HuH-7 (cell line): ENCODE measurements at places on chromosomes 1 and 21.

- DNase-seq: no peak
Measured at GRCh38 chr1:179476484-179476883, 99.3 kb downstream of the NPHS2 start.

DNA sequence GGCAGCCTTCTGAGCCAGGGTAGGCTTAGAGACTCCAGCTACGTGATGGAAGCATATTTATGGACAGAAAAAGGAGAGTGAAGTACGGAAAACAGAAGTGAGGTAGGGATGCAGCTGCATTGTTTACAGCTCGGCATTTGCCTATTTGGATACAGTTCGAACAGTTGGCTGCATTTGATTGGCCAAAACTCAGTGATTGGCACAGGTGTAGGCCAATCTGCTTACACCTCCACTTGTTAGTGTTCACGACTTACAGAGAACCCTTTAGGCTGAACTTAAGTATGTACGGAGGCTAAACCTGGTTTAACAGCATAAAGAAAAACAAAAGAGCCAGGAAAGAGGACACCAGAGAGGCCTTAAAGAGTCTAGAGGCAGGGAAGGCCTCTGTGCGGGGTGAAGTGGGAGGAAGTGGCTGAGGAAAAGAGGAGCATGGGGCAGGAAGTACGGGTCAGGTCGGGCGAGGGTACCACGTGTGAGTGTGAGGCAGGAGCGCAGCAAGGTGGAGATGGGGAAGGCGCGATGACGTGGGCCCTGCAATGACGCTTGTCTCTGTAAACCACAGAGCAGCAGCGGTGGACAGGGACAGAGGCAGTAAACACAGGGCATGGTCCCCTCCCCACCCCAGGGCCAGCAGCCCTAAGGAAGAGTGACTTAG, 32.0 kb downstream of the RSPH1 start:
- DNase-seq: no peak

DNA sequence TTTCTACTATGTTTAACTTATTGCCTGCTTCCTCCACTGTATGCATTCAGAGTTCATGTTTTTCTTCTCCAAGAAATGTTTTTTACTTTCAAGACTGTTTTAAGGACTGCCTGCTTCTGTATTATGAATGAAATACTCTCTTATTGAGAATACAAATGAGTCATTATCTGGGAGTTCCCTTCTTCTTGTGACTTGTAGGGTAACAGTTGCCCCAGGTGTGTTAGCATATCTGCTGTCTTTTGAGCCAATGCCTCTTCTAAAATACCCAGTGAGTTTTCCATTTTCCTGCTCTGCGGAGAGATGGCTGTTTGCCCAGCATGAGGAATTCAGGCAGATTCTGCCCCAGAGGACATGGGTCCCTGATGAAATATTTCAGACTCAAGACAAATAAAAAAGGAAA, 34.1 kb upstream of the ST6GALNAC5 start:
- DNase-seq: no peak

- no peak for DNase-seq
Measured at GRCh38 chr21:45629046-45629981, 14.2 kb upstream of the PCBP3 start.

- DNase-seq: no peak
Measured at GRCh38 chr21:42751866-42752265, 98.4 kb downstream of the PDE9A start.
